ENCODE measurements at places on chromosomes 3 and 15.

- no peak for DNase-seq
Observed at GRCh38 chr15:38408576-38408975, 45.4 kb upstream of the FAM98B start.

GRCh38 chr15:88650556-88650955 is 11.7 kb downstream of the ISG20 start:
- DNase-seq: no peak

- DNase-seq: no peak
Observed at GRCh38 chr3:9198261-9198660, 51.2 kb downstream of the SRGAP3 start.

DNA sequence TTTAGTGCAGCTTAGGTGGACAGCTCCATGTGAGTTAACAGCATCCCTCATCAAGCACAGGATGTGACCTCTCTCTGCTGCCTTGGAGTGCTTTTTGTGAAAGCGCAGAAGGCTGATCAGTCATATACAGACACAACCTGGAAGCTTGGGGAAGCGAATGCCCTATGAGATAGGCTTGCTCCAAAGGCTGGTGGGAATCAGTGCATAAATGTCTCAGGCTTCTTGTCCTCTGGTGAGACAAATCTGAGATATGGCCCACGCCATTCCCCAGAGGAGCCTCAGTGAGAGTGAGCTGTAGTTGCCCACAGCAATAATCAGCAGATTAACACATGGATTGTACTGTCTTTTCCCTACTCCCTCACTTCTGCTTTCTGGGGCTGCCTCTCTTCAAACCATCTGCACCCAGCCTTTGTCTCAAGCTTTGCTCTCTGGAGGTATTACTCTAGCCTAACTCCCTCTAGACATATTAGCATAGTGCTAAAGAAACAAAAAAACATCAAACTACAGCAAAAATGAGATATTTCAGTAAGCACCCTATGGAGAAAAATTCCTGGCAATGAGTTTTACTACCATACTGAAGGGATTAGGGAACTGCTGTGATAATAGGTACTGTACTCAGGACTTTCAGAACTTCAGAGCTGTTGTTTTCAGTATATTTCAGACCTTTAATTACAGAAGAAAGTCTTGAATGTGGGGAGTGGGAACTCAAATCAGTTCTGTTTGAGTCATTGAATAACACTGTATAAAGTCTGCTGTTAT is 113.7 kb downstream of the OXSM start:
- DNase-seq: no peak

DNA sequence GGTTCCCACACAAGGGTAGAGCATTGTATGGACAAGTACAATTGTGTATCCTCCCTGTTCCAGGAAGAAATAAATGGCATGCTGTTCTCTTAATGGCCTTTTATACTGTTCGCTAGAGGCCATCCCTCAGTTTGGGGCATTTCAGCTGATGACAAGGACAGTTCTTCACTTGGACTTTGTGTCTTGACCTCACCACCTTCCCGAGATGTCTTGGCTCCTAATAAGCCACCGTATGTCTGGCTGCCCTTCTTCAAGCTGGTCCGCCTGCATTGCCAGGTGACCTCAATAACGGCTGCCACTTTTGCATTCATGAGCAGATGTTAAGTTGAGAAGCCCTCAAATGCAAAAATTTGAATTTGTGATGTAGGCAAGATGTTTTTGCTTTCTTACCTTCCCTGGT is 24.1 kb downstream of the ZBTB38 start:
- DNase-seq: no peak

DNA sequence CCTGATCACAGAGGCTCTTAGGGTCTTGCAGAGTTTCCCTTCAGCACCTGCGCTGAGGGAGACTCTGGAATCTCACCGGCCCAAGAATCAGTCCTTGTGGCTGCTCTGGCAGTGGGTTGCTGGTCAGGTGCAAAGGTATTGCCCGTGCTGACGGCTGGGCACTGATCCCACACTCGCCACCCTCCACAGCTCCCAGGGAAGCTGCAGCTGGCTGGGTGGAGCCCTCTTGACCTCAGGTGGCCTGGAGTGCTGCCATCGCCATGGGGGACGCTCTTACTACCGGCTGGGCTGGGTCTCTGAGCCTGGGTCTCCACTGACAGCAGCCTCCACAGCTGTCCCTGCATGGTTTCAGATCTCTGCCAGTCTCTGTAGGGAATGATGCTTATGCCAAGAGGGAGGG is 52.6 kb upstream of the EPHB3 start:
- DNase-seq: no peak

DNA sequence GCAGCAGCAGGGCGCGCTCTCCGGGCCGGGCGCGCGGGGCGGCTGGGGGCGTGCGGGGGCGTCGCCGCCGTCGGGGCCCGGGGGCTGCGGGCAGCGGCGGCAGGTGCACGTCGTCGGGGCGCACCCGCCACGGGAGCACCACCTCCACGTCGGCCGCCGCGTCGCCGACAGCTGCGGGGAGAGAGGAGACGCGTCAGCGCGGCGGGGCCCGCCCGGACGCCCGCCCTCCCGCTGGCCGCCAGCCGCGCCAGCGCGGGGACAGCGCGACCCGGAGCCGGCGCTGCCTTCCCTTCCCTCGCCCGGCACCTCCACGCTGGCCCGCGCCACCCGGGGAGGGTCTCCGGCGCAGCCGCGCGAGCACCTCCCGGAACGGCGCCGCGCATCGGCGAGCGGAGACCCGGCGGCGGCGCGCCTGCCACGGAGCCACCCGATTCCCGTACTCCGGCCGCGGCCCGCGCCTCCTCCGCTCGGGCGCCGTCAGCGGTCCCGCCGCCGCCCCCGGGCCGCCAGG is 481 bp downstream of the ADAMTS17 start:
- DNase-seq: peak; percentile 53

- no peak for DNase-seq
Observed at GRCh38 chr3:44996556-44996969, 20.5 kb downstream of the EXOSC7 start.

GRCh38 chr15:60074181-60074885 is 70.2 kb downstream of the FOXB1 start:
- DNase-seq: peak; percentile 18

DNA sequence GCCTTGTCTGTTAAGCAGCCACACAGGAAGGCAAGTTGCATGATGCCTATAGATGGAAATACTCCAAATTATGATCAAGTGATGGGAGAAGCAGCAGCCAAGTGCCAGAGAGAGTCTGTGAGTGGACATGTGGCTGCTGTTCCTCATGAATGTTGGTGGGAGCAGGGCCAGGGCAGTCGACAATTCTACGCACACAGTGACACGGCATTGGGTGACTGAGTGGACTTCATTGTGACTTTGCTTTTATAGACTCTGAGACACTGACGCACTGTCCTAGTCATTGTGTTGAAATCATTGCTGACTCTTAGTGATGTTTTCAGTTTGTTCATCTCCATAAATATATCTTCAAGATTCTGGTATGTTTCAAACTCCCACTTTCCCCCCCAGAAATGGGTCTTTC is 246.3 kb upstream of the SEMA6D start:
- DNase-seq: no peak

GRCh38 chr3:72727172-72727571 is 121.1 kb downstream of the SHQ1 start:
- no peak for DNase-seq

DNA sequence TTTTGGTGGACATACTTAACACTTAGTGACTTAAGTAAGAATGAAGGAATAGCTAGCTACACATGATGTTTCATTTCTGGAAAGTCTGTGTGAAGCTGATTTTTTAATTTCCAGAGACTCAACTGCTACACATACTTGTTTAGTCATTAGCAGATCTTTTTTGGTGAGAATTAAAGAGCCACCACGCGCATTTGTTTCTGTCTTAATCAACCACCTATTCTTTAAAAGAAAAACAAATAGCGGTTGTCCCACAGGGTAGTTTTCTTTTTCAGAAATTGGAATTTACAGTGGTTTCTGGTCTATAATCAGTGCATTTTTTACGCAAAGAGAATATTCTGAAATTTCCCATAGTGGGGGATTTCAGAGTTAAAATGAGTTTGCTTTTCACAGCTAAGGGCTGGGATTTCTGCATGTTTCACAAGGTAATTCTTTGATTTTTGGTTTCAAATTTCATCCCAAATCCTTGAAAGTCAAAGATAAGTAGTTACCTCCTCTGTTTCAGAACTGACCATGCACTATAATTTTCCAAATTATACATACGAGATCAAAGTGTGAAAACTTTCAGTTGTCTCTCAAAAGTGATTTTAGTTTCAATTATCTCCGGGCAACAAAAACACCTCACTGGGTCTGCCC is 631.0 kb upstream of the GRM7 start:
- no peak for DNase-seq

DNA sequence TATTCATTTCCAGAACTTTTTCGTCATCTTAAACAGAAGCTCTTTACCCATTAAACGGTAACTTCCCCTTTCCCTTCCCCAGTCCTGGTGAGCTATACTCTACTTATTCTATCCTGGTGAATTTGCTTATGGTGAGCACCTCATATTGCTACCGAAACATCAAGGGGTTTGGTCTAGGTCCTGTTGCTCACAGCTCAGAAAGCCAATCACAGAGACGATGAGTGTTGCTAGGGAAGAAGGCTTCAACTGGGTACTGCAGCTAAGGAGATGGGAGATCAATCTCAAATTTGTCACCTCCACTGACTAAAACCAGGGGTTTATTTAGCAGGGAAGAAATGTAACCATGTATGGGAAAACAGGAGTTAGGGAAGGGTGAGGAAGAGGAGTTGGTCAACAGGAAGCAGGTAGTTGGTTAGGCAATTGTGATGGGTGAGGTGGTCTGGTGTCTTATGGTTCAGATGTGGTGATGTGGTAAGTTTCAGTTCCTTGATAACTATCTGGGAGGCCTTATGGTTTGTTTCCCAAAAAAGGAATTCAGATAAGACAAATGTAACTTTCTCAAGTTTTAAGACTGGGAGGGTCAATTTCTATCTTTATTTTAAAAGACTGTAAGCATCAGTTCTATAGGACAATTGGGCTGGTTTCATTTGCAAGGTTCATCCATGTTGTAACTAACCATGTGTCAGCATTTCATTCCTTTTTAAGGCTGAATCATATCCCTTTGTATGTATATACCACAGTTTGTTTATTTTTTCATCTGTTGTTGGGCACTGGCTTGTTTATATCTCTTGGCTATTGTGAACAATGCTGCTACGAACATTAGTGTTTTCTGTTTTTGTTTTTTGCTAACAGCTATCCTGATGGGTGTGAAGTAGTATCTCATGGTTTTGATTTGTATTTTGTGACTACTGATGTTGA is 24.3 kb downstream of the ARHGAP11B start:
- DNase-seq: no peak

DNA sequence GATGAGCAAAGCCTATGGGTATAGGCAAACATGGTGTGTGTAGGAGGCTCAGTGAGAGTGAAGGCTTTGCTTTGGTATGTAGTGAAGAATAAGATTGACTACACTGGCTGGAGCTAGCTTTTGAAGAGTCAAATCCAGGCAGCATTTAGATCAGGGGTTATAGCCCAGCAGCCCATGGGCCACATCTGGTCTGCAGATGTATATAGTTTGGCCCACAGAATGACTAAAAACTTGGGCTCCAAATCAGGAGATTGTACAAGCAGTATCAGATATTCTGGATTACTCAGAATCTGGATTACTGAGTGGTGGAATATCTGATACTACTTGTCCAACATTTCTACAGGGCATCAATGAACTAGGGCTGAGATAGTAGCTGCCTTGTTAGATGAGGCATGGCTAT is 92.9 kb upstream of the FGF7 start:
- no peak for DNase-seq

DNA sequence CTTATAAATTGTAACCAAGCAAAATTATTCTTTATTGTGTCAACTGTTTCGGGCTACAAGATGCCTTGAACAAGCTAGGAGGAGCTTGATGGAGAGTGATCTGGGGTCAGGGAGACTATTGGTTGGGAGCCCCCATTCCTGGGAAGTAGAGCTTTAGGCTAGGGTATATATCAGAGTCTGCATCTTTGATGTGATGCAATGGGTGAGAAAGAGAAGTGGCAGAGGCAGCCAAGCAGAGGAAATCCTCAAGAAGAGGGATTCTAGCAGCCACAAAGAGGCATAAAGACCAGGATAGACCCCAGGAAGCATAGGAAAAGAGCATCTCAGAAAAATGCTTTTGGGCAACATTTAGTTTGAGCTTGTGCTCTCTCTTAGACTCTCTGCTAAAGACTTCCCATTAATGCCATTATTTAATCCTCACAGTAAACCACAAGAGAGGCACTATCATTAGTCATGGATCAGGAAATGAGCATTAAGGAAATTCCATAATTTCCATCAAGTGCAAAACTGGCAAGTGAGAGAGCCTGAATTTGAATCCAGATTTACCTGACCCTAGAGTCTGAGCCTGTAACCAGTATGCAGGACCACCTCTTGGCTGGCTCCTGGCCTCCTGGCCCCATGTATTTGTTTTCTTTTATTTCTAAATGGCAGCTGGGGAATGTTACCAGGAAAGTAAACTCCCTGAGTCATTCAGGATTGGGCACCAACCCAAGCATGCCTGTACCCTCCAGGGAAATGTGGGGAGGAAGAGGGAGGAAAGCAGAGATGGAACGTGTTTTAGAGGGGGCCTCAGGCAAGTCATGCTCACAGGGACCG is 118.7 kb downstream of the RPL22L1 start:
- no peak for DNase-seq

Measured in CD4-positive, alpha-beta memory T cell (primary cell).